ENCODE measurements at places on chromosomes 12 and 14. TPM values are rescaled to one million over a fixed set of nuclear protein-coding genes. Genes with fewer than 3 reads are reported as not detected.

GRCh38 chr12:49809381-49809905 is 18.8 kb downstream of the NCKAP5L start:
- no peaks in the 10 kb centered on the region for H3K27me3 ChIP-seq
- H3K4me1 ChIP-seq, result peaks cover 58% of the 10 kb centered on the region
- peak overlapping the region; percentile 97 for H3K27ac ChIP-seq
- DNase-seq, result no peak

GRCh38 chr12:89247967-89248366 is 104.3 kb downstream of the DUSP6 start:
- DNase-seq, result no peak
- H3K4me1 ChIP-seq, result peaks cover 35% of the 10 kb centered on the region
- H3K4me3 ChIP-seq, result no peak overlapping the region
- H3K27me3 ChIP-seq, result no peaks in the 10 kb centered on the region
- H3K27ac ChIP-seq, result no peak overlapping the region

GRCh38 chr12:111396726-111397445 is 8.8 kb upstream of the SH2B3 start:
- H3K4me3 ChIP-seq, result no peak overlapping the region
- H3K36me3 ChIP-seq, result no peaks in the 10 kb centered on the region
- H3K27ac ChIP-seq, result no peak overlapping the region
- no peaks in the 10 kb centered on the region for H3K4me1 ChIP-seq

DNA sequence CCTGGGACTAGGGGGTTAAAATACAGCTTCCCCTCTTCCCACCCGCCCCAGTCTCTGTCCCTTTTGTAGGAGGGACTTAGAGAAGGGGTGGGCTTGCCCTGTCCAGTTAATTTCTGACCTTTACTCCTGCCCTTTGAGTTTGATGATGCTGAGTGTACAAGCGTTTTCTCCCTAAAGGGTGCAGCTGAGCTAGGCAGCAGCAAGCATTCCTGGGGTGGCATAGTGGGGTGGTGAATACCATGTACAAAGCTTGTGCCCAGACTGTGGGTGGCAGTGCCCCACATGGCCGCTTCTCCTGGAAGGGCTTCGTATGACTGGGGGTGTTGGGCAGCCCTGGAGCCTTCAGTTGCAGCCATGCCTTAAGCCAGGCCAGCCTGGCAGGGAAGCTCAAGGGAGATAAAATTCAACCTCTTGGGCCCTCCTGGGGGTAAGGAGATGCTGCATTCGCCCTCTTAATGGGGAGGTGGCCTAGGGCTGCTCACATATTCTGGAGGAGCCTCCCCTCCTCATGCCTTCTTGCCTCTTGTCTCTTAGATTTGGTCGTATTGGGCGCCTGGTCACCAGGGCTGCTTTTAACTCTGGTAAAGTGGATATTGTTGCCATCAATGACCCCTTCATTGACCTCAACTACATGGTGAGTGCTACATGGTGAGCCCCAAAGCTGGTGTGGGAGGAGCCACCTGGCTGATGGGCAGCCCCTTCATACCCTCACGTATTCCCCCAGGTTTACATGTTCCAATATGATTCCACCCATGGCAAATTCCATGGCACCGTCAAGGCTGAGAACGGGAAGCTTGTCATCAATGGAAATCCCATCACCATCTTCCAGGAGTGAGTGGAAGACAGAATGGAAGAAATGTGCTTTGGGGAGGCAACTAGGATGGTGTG is 1.9 kb downstream of the GAPDH start:
- H3K27me3 ChIP-seq, result peaks cover 50% of the 10 kb centered on the region
- peak overlapping the region; percentile 98 for H3K4me3 ChIP-seq
- peaks cover 75% of the 10 kb centered on the region for H3K4me1 ChIP-seq
- DNase-seq, result no peak
- peak overlapping the region; percentile 96 for H3K27ac ChIP-seq
- H3K36me3 ChIP-seq, result peaks cover 31% of the 10 kb centered on the region

- H3K4me3 ChIP-seq, result no peak overlapping the region
- H3K27ac ChIP-seq, result no peak overlapping the region
- no peaks in the 10 kb centered on the region for H3K4me1 ChIP-seq
- DNase-seq, result no peak
- no peaks in the 10 kb centered on the region for H3K36me3 ChIP-seq
- no peaks in the 10 kb centered on the region for H3K27me3 ChIP-seq
Measured at GRCh38 chr14:80223696-80224465, 12.6 kb upstream of the DIO2 start.

GRCh38 chr14:36271222-36271621 is 49.2 kb downstream of the MBIP start:
- H3K27ac ChIP-seq, result no peak overlapping the region
- no peaks in the 10 kb centered on the region for H3K36me3 ChIP-seq
- peaks cover 24% of the 10 kb centered on the region for H3K4me1 ChIP-seq

GRCh38 chr12:118964988-118965387 is 16.4 kb upstream of the SRRM4 start:
- no peak overlapping the region for H3K27ac ChIP-seq
- DNase-seq, result no peak
- H3K36me3 ChIP-seq, result no peaks in the 10 kb centered on the region
- peaks cover 3% of the 10 kb centered on the region for H3K27me3 ChIP-seq
- H3K4me3 ChIP-seq, result no peak overlapping the region

DNA sequence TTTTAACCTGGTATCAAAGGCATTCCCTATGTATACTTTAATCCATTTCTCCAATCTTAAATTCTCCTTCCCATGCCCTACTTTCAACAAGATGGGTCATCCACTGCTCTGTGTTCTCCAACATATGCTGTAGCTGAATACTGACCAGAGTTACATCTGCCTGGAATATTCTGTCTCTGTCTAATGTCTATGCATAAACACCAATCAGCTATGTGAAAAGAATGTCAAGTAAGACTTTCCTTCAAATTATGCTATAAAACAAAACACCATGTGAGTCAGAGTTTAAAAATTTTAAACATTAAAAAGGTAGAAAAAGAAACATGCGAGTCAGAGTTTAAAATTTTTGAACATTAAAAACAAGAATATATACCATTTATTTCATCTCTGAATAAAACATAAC is 19.3 kb downstream of the NT5DC3 start:
- peaks cover 3% of the 10 kb centered on the region for H3K36me3 ChIP-seq
- no peak overlapping the region for H3K27ac ChIP-seq
- H3K4me1 ChIP-seq, result peaks cover 19% of the 10 kb centered on the region
- DNase-seq, result no peak

DNA sequence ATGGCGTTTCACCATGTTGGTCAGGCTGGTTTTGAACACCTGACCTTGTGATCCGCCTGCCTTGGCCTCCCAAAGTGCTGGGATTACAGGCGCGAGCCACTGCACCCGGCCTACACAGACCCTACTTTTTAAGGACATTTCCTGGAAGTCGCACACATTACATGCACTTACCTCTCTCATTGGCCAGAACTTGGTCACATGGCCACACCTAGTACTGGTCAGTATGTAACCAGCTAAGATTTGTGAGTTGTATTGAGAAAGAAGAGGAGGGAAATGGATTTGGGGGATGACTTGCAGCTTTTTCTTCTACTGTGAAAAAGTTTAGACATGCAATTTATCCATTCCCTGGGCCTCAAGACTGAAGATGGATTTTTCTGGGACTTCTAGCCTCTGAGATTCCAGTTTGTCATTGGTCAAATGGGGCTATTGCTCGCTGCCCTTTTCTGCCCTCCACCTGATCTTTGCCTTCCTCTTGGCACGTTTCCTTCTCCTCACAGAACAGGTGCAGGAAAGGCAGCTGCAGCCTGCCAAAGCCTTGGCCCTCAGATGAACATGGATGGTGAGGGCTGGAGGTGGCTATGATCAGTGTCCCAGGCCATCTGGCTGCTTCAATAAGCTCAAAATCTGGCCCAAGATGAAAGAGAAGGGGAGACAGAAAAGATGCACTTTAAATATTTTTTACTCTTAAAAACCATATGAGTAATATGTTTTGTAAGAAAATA is 7.1 kb upstream of the ZDHHC22 start:
- H3K36me3 ChIP-seq, result no peaks in the 10 kb centered on the region
- no peak overlapping the region for H3K4me3 ChIP-seq
- H3K4me1 ChIP-seq, result no peaks in the 10 kb centered on the region
- no peak overlapping the region for H3K27ac ChIP-seq

GRCh38 chr12:109951136-109951535 is 45.0 kb downstream of the GIT2 start:
- H3K4me1 ChIP-seq, result peaks cover 39% of the 10 kb centered on the region
- peaks cover 13% of the 10 kb centered on the region for H3K36me3 ChIP-seq
- no peak for DNase-seq
- H3K4me3 ChIP-seq, result no peak overlapping the region

Gene IFT81
- 43.5 TPM for total RNA-seq

Gene PMCH
- total RNA-seq, result not detected

Gene BCAT1
- 199 TPM for total RNA-seq

Gene MFAP5
- total RNA-seq, result not detected

All from neural crest cell (in vitro differentiated cells).